CD4-positive, alpha-beta T cell treated with Interferon alpha-2 for 1 hour (primary cell): ENCODE measurements at places on chromosomes 12 and 14.

DNA sequence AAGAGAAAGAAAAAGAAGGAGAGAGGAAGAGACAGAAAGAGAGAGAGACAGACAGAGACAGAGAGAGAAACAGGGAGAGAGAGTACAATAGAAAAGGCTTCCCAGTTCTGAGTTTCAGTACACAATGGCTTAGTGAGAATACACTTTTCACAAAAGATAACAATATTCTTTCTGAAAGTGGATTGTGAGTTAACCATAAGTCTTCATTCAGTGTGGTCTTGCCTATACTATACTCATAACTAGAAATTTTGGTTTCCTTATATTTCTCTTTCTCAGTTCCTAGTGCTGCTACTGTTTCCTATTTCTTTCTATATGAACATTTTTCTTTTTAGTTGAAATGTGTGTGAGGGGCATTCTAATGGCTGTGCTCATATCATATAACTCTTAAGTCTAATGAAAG is 9.3 kb downstream of the CD163L1 start:
- DNase-seq: no peak

DNA sequence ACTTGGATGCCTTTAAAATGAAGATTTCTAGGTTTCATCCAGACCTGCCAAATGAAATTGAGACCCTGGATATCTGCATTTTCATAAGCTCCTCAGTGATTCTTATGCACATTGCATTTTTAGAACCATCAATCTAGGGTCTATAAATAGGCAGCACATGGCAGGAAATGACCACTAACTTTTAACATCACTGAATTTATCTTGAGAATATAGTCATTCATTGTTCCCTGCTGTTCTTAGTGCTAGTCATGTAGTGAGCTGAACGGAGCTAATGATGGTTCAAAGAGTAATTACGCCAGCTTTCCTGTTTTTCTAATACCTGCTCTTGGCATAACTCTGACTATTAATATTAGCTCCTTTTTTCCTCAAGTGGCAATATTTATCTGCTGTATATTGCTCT is 91.6 kb downstream of the TPH2 start:
- DNase-seq: no peak

DNA sequence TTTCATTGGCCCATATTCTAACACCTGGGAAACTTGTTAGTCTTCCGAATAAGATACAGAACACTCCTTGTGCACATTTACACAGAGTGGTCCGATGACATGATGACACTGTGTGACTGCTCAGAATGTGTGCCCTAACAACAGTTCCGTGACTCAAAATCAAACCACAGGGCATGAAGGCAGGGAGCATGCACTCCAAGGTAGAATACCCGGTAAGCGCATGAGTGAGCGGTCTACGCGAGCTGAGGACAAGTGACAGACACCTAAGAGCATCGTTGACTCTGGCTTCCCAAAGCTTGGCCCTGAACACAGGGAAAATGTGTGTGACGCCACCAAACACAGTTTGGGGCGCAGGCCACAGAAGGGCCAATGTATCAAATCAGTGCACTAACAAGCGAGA is 18.6 kb downstream of the CLIP1 start:
- DNase-seq: no peak

DNA sequence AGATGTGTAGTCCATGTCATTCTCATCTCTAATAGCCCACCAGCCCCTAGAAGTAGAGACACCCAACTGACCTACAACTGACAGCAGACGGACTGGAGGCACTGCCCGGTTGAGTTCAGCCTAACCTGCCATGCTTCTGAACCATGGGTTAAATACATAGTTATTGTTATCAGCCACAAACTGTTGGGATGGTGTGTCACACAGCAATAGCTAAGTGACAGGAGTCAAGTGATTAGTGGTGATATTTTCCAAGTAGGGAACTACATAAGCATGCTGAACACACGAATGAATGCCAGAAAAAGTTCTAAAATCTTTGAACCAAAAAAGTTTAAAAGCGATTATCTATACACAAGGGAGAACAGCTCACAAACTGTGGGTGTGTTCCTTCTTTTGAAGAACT is 80.1 kb downstream of the SYNE3 start:
- no peak for DNase-seq

DNA sequence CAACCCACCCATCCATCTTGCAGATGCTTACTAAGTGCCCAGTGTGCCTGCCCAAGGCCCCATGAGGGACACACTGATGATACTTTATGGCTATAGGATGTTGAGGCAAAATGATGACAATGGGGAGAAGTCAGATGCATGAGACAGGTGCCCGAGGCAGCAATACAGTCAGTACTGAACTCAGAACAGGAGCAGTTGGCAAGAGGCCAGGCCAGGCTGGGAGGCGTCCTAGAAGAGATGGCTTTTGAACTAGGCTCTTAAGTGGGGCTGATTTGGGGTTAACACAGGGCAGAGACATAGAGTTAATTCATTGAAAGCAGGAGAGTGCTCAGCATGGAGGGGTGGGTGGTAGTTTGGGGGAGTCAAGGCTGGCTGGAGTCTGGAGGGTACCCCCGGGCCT is 15.6 kb downstream of the PLBD2 start:
- DNase-seq: no peak

DNA sequence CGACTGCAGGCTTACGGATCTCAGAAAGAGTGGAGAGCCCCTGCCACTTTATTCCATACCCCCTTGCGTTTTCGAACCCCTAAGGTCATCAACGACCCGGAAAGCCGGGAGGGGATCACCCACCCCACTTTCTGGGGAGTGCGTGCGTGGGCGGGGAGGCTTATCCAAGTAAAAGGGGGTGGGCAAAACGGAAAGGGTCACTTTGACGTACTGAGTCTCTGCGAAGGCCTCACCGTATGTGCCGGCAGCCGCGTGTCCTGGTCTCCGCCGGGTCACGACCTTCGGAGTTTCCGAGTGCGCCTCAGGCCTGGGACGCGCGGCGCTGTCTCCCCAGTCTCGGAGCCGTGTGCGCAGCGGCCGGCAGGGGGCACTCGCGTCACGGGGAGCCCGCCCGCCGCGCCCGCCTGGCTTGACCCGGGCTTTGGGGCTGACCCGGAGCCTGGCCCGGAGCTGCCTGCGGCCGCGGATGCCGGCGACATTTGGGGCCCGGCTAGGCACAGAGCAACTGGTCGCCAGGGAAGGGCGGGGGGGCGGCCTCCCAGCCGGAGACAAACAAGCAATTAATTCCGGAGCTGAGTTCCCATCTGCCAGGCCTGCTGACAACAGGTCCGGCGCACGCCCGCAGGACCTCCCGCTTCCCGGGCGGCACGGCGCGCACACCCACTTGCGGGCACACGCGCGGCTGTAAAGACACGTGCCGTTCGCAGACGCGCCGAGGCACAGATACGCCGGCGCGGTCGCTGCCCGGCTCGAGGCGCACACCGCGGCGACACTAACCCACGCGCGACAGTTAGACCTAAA is 890 bp upstream of the KIF26A start:
- DNase-seq: peak; percentile 18

DNA sequence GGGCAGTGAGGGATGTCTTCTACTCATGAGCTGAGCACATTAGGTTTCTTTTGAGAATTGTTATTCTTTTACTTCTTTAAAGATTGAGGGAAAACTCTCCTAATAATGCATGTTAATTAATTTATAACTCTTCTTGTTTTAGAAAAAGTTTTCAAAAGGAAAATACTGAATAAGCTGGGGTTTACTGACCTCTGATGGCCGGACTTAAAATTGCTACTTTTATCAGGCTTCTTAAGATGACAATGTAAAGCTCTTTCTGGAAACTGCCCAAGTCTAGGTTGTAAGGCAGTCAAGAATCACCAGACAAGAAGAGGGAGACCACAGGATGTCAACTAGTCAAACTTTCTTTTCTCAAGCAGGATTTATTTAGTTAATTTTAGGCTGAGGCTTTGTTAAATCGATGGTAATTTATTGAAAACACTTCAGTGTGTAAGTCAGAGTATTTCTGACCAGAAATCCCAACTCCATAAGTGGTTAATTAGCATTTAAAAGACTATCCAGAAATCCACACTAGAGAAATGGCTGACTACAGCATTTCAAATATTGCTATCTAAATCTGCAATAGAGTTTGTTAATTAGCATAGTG is 82.1 kb downstream of the AVPR1A start:
- no peak for DNase-seq

- DNase-seq: no peak
Observed at GRCh38 chr12:61553091-61553490, 707.1 kb upstream of the USP15 start.
